ENCODE measurements at places on chromosomes 7 and 10.

DNA sequence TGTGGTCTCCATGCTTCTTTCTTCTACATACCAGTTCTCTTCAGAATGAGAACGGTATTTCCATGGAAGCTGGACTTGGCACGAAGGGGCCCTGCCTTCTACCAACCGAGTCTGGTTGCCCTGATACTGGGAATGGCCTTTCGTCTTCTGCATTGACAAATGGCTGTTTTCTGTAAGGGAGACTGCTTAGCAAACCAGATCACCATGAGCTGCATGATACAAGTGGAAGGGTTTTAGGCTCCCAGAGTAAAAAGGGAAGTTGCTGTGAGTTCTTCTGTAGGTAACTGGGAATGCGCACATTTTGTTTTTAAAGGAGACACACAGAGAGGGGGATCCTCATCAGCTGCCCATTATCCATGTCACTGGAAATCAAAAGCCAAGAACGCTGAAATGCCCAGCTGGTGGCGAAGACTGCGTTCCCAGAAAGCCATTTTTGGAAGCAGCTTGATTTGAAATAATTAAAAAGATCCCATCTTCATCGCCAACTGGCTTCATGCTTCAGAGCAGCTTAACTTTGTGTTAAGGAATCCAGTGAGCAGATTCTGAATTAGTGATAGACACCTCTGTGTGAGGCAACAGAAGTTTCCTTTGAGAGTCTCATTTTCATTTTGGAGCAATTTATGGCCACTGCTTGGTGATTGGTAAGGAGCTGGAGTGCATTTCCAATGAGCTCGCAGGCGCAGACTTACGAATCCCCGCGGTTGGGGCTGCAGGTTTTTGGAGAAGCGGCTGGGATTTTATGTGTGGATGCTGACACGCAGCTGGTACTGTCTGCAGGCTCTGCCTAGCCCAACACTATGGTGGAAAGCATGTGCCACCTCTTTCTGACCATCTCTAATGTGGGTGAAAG, 672.7 kb upstream of the FOXK1 start:
- no peak for DNase-seq

GRCh38 chr10:44828508-44829142, 82.5 kb upstream of the TMEM72 start:
- DNase-seq, result no peak

DNA sequence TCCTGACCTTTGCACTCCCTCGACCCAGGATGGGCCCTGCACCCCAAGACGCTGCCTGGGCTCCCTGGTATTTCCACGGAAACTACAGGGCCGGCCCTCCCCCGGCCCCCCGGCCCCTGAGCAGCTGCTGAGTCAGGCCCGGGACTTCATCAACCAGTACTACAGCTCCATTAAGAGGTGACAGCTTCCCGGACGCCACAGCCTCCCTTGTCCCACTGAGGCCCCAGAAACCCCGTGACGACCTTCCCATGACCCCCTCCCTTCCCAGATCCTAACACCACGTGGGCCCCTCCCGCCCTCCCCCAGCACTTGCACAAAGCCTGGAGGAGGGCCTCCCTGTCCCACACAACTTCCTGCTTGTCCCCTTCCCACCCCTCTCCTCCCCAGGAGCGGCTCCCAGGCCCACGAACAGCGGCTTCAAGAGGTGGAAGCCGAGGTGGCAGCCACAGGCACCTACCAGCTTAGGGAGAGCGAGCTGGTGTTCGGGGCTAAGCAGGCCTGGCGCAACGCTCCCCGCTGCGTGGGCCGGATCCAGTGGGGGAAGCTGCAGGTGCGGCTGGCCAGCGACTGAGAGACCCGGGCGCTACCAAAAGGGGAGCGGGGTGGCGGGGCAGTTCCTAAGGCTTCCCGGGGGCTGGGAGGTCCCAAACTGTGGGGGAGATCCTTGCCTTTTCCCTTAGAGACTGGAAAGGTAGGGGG, 5.7 kb downstream of the NOS3 start:
- no peak for DNase-seq

GRCh38 chr10:69449841-69450240, 1.4 kb upstream of the TSPAN15 start:
- no peak for DNase-seq

GRCh38 chr10:11150231-11150731, 132.6 kb downstream of the CELF2 start:
- no peak for DNase-seq

DNA sequence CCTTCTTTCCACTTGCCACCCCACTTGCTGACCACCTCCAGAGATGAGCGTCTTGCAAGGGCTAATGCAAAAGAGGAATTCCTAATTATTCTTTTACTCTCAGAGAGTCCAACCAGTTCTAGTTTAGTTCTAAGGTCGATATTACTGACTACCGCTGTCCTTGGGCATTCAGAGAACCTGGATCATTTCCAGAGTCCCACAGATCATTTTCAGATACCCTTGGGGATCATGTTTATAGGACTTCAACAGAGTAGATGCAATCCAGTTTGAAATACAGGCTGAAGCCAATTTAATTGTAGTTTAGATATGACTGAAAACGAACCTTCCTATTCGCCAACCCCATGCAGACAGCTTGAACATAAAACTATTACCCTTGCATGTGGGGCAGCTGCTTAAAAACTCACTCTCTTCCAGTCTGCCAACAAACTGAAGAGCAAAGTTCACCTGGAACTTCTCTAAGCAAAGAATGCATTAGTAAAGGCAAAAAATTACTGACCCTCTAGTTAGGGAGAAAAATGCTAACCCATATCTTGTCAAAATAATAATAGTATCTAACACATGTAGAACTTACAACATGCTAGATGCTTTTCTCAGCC, 22.4 kb downstream of the CFAP69 start:
- no peak for DNase-seq

GRCh38 chr7:140230516-140230860, 53.7 kb upstream of the KDM7A start:
- DNase-seq, result no peak

- DNase-seq, result no peak
Observed at GRCh38 chr10:19204246-19204917, 155.8 kb downstream of the MALRD1 start.

DNA sequence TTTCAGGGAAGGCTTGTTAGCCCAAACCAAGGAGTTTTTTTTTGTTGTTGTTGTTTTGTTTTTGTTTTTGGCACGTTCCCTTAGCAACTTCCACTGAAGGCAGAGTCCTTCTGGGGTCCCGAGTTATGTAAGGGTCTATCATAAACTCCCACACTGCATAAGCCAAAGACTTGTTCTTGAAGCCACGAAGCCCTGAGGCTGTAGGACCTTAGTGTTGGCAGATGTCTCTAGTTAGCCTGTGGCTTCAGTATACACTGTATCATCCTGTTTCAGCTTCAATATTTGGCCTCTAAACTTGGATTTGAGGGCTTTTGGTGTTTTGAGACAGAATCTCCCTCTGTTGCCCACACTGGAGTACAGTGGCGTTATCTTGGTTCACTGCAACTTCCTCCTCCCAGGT, 13.6 kb downstream of the KPNA7 start:
- DNase-seq, result no peak

DNA sequence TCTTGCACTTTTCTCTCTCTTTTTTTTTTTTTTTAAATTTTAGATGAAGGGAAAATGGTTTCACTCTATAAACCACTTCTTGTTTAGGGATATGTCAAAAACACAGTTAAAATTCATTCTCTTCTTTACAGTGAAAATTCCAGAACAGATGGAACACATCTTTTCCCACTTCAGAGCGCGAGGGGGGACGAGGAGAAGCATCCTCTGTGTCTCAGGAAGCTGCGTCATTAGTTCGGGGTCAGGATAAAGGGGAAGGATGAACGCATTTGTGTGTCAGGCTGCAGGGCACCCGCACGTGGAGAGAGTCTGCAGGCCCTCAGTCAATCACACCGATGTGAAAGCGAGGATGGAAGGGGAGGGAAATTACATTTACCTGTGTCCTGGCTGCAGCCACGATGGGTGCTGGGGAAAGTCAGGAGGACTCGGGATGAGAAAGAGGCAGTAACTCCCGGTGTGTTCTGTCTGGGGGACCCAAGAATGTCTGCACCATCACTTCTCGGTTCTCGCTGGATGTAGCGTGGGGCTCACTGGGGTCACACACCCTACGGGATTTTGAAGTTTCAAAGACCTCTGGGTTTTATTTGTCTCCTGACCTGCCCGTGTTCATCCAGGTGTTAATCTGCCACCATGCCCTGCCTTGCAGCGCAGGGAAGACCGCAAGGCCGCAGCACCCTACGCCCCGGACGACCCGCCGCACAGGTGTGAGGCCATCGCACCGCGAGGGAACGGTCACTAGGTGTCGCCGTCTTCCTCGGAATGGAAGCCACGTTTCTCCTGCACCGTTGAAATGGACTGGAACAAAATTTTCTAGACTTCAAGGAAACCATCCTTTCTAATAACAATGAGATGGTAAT, 66.7 kb upstream of the PITRM1 start:
- DNase-seq, result peak; percentile 61

- DNase-seq, result no peak
Observed at GRCh38 chr7:41247143-41247865, 455.6 kb downstream of the INHBA start.

DNA sequence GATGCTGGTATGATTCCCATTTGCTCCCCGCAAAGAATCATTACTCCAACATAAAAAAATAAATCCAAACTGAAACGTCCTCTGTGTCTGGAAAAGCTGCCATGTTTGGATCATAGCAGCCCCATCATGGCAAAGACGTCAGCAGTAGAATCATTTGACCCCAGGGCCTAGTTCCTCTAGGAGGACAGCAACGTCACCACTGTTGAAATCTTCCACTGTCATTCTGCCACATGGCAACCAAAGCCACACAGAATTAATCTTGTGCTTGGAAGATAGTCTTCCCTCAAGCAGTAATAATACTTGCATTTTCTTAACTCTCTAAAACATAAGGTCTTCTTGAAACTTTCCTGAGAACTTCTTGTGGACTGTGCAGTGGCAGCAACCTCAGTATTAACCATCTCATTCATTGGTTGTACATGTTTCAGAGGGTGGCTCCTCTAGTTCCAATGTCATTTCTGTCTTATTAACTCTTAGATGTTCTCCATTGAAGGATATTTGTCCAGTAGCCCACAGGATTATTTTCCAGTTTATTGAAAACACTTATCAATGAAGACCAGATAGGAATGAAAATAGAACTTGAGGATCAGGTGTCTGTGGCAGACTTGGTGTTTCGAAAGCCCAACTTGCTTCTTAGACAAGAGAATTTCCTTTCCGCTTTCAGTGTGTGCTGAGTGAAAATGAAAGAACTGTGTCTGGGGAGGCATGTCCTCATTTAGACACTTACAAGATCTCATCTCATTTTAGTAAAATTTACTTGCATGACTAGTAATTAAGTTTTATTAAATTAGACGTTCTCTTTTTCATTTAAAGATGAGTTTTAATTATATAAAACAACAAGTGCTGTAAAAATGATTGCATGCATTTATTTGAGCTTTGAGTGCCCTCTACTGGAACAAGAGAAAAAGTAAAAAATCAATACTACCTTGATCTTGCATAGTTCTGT, 28.9 kb upstream of the INHBA start:
- peak; percentile 33 for DNase-seq

DNA sequence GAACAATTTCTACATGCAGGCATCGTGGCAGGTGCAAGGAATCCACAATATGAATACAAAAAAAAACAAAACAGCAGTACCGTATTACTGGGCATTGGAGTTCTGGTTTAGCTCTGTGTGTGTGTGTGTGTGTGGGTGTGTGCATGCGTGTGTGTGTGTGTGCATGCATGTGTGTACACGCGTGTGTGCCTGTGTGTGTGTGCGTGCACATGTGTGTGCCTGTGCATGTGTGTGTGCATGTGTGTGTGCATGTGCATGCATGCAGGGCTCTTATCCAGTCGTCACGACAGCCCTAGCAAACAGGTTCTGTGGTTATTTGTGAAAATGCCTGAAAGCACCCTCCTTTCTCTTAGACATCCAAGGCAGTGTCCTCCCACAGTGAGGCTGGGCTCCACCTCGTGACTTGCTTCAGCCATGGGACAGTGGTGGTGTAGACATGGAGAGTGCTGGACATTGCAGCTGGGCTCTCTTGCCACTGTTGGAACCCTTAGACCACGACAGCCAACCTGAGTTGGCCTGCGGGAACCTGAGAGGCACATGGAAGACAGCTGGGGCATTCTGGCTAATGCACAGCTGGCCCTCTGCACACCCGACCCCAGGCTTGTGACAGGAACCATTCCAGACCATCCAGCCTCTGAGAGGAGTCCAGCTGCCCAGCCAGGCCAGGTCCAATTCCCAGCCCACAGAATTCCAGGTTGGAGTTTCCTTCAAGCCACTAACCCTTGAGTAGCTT, 173.4 kb upstream of the SHH start:
- DNase-seq, result no peak

DNA sequence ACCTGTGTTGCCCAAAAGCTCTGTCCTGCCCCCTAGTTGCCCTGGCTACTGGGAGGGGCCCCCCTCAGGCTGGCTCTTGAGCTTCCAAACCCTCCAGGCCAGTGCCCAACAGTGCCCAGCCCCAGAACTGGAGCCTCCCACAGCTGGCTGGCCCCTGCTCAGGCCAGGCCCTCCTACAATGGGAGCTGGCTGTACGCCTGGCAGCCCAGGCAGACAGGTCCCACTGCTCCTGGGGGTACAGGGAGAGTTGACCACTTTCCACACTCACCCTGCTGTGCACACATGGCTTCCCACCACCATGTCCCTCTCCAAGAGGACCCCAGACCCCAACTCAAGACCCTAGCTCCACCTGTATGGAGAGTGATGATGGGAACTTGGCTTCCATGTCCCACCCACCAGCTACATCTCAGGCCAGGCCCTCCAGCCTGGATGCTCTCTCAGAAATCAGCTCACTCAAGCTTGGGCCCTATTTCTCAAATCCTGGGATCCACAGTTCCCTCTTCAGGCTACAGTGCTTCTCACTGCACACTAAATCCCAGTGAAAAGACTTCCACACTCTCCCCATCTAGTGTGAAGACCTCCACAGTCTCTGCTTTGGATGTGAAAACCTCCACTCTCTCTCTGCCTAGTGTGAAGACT, 92.6 kb downstream of the OAT start:
- no peak for DNase-seq

DNA sequence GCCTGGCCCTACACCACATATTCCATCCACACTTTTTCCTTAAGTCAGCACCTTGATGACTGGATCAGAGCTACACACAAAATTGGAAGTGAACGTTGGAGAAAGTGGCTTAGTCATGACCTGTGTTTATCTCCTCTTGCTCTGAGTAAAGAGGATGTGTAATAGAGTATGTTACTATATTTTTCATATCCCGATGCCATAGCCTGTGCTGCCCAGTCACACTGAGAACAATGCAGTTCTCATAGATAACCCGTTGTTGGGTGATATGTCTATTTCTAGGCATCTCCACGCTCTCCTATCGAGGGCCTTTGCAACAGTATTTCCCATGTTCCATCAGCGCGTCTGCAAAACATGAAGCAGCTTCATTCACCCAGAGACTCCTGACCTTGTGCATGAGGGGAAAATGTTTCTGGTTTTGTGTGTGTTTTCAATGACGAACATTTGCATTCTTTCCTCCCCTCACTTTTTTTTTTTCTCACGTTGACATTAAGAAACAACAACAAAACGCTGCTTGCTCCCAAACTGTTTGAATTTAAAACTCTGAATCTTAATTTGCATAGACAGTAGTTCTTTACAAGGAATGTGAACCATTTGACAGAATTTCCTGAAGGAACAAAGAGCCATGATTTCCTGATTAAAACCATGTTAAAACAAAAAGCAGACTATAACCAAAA, 43.4 kb downstream of the GRK5 start:
- DNase-seq, result no peak

All from GM18507 (cell line).